Naive thymus-derived CD8-positive, alpha-beta T cell (primary cell): ENCODE measurements at places on chromosomes 1 and 21. TPM values are rescaled to one million over a fixed set of nuclear protein-coding genes. Genes with fewer than 3 reads are reported as not detected.

Gene ETV3L
- total RNA-seq = not detected

Gene TNFRSF4
- 0.44 TPM for total RNA-seq

GRCh38 chr1:76901158-76901767 is 34.0 kb downstream of the ST6GALNAC5 start:
- H3K4me3 ChIP-seq = no peak overlapping the region
- no peaks in the 10 kb centered on the region for H3K36me3 ChIP-seq
- DNase-seq = peak; percentile 3
- H3K27me3 ChIP-seq = peaks cover 5% of the 10 kb centered on the region
- no peaks in the 10 kb centered on the region for H3K4me1 ChIP-seq

GRCh38 chr1:87638636-87639035 is 310.0 kb downstream of the LMO4 start:
- no peak overlapping the region for H3K4me3 ChIP-seq
- no peaks in the 10 kb centered on the region for H3K36me3 ChIP-seq
- H3K27ac ChIP-seq = no peak overlapping the region
- peaks cover 2% of the 10 kb centered on the region for H3K27me3 ChIP-seq
- H3K4me1 ChIP-seq = peaks cover 4% of the 10 kb centered on the region
- DNase-seq = no peak

DNA sequence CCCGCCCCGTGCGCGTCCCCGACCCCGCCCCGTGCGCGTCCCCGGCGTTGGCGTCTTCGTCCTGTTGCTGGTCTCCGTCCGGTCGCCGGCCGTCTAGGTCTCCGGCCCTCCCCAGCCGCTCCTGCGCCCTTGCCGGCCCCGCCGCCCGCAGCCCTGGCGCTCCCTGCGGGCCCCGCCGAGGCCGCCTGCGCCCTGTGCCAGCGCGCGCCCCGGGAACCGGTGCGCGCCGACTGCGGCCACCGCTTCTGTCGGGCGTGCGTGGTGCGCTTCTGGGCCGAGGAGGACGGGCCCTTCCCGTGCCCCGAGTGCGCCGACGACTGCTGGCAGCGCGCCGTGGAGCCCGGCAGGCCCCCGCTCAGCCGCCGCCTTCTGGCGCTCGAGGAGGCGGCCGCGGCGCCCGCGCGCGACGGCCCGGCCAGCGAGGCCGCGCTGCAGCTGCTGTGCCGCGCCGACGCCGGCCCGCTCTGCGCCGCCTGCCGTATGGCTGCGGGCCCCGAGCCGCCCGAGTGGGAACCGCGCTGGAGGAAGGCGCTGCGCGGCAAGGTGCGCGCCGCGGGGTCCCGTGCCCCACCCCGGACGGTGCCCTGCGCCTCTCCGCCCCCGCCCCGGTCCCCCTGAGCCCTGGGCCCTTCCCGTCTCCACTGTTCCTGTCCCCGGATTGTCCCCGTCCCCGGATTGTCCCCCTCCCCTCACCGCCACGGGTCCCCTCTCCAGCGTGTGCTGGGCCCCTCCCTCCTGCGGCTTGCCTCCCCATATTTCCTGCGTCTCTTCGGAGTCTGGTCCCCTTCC is at the start of gene RNF187:
TSS of gene RNF187 (plus strand) at position 47 of the 789 bp plus-strand sequence.
- DNase-seq = peak; percentile 79
- H3K36me3 ChIP-seq = peaks cover 34% of the 10 kb centered on the region
- H3K4me3 ChIP-seq = peak within 1 kb of the TSS; percentile 98
- peak within 1 kb of the TSS; percentile 99 for H3K27ac ChIP-seq
- H3K4me1 ChIP-seq = peaks cover 22% of the 10 kb centered on the region

DNA sequence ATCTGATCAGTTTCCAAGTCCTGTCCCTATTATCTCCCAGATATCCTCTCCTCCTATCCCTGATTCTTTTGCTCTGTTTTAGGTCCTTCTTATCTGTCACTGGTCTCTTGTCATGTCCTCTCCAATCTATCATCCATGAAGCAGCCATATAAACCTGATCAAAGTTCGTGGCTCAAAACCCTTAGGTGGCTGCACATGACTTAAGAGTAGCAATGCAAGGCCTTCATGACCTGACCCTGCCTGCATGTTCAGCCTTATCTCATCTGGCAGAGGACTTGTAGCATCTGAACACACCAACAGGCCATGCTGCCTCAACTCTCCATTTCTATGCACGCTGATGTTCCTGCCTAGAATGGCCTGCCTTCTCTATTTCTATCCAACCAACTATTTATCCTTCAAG is 65.2 kb downstream of the NOS1AP start:
- H3K36me3 ChIP-seq = no peaks in the 10 kb centered on the region
- no peaks in the 10 kb centered on the region for H3K4me1 ChIP-seq
- peaks cover 40% of the 10 kb centered on the region for H3K27me3 ChIP-seq
- H3K4me3 ChIP-seq = no peak overlapping the region
- DNase-seq = no peak

DNA sequence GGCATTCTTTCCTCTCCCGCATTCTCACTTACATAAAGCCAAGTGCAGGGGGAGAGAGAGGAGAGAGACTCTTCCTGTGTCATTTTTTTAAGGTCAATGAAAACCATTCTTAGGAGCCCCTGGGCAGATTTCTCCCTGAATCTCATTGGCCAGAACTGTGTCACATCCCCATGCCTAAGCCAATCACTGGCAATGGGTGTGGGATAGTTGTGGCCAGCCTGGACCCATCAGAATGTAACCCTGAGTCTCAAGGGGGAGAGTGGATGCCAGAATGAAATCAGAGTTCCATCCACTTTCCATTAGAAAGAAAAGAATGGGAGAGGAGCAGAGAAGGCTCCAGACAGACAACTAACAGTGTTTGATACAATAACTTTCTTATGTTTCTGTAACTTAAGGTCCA is 31.2 kb upstream of the COQ8A start:
- no peaks in the 10 kb centered on the region for H3K36me3 ChIP-seq
- peaks cover 2% of the 10 kb centered on the region for H3K4me1 ChIP-seq
- H3K4me3 ChIP-seq = no peak overlapping the region
- no peak overlapping the region for H3K27ac ChIP-seq
- no peaks in the 10 kb centered on the region for H3K27me3 ChIP-seq

DNA sequence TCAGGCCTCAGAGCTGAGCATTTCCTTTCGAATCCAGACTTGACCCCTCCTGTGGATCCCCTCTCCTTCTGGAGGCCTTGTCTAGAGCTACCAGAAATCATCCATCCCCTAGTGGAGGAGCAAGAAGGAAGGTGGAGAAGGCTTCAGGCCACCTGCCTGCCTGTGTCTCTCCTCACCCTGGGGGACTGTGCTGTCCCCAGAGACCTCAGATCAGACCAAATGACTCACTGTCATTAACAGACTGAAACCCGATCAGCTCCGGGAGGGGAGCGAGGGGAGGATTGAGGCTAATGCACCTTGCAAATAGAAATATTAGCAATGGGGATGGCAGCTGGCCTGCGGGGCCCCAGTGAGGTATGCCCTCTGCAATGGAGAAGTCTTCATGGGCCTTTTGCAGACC is 2.1 kb downstream of the MYBPH start:
- no peaks in the 10 kb centered on the region for H3K36me3 ChIP-seq
- no peaks in the 10 kb centered on the region for H3K27me3 ChIP-seq
- no peak overlapping the region for H3K27ac ChIP-seq
- peaks cover 11% of the 10 kb centered on the region for H3K4me1 ChIP-seq
- no peak overlapping the region for H3K4me3 ChIP-seq
- no peak for DNase-seq

DNA sequence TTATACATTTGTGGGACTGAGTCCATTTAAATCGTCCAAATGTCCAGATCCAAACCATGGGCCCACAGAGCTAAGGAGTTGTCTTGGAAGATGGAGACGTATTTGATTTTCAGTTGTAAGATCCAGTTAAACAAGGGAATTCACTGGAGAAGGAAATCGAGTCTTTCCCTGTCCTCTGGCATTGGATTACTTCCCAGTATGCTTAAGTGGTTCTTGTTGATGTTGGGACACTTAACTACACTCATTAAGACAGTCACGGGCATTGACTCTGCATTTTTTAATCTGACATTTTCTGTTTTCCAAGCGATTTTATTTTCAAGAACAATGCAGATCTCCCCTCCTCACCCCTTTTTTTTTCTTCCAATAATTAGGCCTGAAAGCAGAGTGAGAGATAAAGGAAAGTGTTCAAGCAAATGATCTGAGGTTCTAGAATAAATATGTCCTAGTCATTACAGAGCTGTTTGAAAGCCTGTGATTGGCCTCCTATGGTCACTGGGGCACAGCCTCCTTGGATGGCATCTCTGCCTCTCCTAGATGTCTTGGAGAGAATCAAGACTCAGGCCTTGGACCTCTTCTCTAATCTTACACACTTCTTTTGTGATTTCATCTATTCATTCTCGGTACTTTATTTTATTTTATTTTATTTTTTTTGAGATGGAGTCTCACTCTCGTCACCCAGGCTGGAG is 48.9 kb downstream of the CD247 start:
- DNase-seq = no peak
- peaks cover 83% of the 10 kb centered on the region for H3K4me1 ChIP-seq
- H3K36me3 ChIP-seq = no peaks in the 10 kb centered on the region
- H3K4me3 ChIP-seq = peak overlapping the region; percentile 19

DNA sequence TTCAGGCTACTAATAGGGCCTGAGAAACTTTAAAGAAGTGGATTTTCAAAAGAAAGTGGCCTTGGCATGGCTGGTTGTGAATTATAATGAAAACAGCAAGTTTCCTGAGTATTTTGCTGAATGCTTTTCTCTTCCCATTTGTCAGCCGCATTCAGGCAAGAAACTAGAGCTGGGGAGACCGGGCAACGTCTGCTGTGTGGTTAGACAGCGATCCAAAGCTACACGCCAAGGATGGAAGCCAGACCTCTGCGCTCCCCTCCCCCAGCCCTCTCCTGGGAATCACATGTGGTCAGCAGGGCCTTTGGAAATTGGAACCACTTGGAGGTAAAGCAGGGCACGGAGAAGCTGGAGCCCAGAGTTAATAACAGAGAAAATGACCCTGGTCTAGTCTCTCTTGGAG is 114.1 kb upstream of the CD34 start:
- no peak overlapping the region for H3K4me3 ChIP-seq
- no peaks in the 10 kb centered on the region for H3K36me3 ChIP-seq
- no peaks in the 10 kb centered on the region for H3K4me1 ChIP-seq
- no peaks in the 10 kb centered on the region for H3K27me3 ChIP-seq
- no peak overlapping the region for H3K27ac ChIP-seq
- DNase-seq = no peak

- no peak for DNase-seq
- no peaks in the 10 kb centered on the region for H3K36me3 ChIP-seq
- H3K27me3 ChIP-seq = no peaks in the 10 kb centered on the region
- no peak overlapping the region for H3K4me3 ChIP-seq
- peak overlapping the region; percentile 78 for H3K27ac ChIP-seq
Observed at GRCh38 chr1:172400722-172401105, 19.8 kb upstream of the C1orf105 start.

DNA sequence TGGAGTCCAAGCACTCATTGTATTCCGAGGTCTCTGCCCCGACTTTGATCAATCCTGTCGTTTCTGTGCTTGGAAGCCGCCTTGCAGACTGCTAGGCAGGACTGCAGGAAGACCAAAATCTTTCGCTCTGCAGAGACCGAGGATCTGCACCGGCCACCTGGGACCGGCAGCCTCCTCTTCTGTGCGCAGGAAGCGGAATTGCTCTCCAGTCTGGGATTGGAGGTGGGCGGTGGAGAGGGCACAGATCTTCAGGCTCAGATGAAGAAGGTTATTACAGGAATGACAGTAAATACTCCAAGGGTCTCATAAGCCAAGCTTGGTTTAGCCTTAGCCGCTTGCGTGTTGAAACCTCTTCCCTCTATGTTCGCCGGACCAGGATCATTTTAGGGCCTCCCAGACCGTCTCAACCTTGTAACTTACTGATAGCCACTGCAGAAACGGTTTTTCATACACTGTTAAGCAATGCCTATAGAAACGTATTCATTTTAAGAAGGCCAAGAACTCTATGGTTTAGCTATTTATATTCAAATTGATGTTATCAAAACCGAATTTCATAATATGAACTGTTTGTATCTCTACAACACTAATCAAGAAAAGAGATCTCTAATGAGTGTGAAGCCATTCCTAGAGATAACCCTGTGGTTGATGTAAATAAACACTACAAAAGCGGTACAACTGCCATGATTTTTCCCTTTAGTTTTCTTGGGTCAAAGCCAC is 1.1 kb downstream of the MIA3 start:
- peak overlapping the region; percentile 91 for H3K4me3 ChIP-seq
- DNase-seq = no peak
- H3K36me3 ChIP-seq = no peaks in the 10 kb centered on the region
